Stimulated activated CD4-positive, alpha-beta T cell treated with anti-CD3 and anti-CD28 coated beads, Interleukin-2, amount 100 ng/mL, for 48 hours (primary cell): ENCODE measurements at places on chromosomes 3 and 15.

DNA sequence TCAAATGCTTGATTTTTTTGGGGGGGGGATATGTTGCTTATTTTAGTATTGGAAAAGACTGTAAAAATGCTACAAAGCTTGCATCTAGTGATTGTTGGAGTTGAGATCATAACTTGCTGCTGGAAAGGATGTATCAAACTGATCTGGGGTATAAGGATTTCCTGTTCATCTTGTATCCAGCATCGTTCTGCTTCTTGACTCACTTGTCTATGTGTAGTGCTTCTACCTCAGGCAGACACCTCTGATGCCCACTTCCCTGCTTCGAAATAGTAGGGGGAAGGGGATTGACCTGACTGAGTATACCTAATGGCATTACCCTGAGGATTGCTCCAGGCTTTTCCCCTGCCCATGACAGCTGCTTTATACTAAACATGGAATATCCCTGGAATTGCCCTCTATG lies 42.7 kb downstream of the STT3B start:
- no peak for DNase-seq

GRCh38 chr3:184497804-184498203 lies 63.8 kb upstream of the EPHB3 start:
- DNase-seq, result no peak

DNA sequence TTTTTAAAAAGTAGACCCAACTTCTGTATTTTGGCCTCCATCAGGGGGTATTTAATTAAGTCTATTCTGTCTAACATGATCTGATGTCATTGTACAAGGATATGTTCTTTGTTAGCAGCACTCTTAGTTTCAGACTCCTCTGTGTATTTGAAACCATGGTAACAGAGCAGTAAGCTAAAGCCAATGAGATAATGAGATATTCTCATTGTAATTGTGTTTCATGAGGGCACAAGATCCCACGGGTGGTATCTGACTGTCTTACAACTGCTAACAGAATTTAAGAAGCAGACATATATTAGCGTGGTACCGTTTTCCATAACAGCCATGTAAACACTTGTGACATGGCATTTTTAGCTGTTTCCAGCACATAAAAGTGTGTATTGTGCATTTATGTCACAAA lies 251.2 kb upstream of the VEPH1 start:
- no peak for DNase-seq

DNA sequence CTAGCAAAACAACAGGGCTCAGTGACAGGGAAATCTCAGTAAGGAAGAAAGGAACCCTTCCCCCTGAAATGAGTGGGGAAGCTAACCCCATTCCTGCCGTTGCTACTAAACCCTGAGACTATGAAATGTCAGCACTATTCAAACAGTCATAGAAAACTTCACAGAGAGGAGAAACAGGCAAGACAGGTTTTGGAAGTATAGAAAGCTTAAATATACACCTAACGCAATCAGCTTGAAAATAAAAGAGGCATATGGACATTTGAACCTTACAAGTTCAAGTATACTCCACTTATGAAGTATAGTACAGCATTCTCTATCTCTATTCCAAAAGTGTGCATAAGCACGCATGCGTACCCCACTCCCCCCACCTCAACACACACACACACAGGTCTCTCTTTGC lies 17.6 kb upstream of the FRMD4B start:
- no peak for DNase-seq

DNA sequence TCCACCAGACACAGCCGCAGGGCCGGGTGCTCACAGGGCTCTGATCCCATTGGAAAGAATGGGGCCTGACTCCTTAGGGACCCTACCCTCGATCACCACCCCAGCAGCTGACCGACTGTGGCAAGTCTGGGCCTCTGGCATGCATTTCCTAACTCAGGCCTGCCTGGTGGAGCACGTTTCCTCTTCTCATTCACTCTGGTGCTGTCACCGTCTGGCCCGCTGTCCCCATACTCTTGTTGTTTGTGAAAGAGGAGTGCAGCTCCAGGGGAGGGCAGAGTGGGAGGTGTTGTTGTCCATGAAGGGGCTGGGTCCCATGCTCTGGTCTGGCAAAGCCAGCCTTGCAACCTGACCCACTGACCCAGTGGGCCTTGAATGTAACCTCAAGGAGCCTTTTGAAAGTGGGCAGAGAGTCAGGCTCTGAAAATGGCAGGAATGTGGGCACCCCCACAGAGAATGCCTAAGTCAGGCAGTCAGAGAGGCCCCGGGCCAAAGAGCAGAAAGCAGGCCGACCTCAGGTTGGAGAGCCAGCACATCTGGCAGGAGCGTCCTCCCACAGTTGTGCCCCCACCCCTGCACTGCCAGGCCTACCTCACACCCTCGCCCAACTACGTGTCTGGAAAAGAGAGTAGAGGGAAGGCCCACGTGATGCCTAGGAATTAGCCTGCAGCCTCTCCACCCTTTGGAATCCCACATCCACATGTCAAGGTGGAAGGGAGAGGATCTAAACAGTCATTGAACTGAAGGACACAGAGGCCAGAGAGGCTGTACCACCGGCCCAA lies 10.9 kb downstream of the SEMA7A start:
- DNase-seq, result no peak

- DNase-seq, result no peak
Measured at GRCh38 chr15:59443341-59444072, 5.5 kb downstream of the FAM81A start.

- no peak for DNase-seq
Measured at GRCh38 chr3:47440131-47440530, 35.6 kb downstream of the SCAP start.

DNA sequence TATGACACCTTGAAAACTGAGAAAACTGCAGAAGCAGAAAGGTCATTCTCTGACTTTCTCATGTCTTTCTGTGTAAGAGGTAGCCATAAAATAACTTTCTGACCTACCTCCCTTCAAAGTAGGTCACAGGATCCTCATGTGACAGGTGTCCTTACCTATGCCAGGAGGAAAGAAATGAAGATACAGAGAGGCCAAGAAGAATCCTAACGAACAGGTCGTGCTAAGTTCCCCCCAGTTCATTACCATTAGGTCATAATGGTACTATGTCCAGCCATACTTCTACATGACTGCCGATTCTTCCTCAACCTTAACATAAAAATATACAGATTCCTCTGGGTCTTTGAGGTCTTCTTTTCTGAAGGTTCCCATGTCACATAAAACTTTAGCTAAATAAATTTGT lies 118.6 kb downstream of the FOXB1 start:
- DNase-seq, result no peak

- no peak for DNase-seq
Measured at GRCh38 chr3:30258426-30259392, 347.7 kb upstream of the TGFBR2 start.

GRCh38 chr3:125431391-125431790 lies 56.3 kb upstream of the ZNF148 start:
- no peak for DNase-seq

GRCh38 chr3:53192608-53193007 lies 31.6 kb downstream of the PRKCD start:
- no peak for DNase-seq

- no peak for DNase-seq
Measured at GRCh38 chr3:137343283-137343682, 385.5 kb downstream of the IL20RB start.

GRCh38 chr3:156902916-156903315 lies 76.8 kb downstream of the LEKR1 start:
- DNase-seq, result no peak

- DNase-seq, result no peak
Measured at GRCh38 chr3:56421205-56421604, 47.1 kb downstream of the ERC2 start.

DNA sequence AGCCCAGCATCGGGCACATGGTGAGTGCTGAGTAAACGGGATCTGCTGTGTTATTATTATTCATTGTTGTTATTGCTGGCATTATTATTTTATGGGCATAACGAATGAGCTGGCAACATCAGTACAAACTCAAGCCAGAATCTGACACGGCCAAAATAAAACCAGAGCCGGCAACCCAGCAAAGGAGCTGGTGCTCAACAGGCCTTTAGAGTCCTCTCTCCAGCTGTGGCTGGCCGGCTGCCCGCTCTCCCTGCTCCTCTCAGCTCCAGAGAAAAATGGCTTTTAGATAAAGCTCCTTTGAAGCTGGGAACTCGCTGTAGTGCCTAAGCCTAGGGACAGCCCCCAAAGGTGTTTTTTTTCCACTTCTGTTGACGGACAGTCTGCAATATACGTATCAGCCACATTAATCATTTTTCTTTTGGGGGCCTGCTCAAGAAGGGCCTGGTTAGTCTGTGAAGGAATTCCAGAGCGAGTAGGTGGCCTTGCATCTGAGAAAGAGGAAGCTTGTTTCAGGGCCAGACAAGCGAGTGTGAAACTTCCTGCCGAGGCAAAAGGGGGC lies 193.9 kb upstream of the UBE2E1 start:
- DNase-seq, result no peak

DNA sequence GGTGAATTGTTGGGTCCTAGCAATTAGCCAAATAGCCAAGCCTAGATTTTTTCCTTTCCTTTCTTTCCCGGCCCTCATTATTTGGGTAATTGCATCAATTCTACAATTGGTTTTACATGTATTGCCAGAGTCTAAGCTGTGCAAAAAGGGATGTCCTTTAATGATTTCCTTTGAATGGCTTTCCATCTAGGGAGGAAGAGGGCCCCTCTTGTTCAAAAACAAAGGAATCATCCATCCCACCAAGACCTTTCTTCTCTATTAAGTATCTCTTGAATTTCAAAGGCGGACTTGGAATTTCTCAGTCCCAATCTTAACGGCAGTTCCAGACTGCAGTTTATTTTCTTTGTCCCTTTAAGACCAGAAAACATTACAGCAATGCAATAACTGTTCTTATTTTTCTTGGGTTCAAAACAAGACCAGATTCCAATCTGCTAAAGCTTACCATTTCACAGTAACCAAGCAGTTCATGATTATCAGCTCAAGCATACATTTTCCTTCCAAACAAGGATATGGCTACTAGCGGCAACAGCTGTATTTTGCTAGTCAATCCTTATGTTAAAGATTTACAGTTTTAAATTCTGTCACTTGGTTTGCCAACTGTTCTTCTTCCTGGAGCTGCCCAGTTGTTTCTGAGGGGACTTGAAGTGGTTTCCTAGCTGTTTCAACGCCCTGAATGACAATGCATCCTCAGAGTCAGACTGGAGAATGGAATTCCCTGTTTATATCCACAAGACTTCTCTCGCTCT lies 91.4 kb upstream of the LRIG1 start:
- DNase-seq, result no peak

GRCh38 chr15:48089702-48090101 lies 31.1 kb upstream of the SLC24A5 start:
- no peak for DNase-seq
